ENCODE measurements at places on chromosomes 13 and 19.

DNA sequence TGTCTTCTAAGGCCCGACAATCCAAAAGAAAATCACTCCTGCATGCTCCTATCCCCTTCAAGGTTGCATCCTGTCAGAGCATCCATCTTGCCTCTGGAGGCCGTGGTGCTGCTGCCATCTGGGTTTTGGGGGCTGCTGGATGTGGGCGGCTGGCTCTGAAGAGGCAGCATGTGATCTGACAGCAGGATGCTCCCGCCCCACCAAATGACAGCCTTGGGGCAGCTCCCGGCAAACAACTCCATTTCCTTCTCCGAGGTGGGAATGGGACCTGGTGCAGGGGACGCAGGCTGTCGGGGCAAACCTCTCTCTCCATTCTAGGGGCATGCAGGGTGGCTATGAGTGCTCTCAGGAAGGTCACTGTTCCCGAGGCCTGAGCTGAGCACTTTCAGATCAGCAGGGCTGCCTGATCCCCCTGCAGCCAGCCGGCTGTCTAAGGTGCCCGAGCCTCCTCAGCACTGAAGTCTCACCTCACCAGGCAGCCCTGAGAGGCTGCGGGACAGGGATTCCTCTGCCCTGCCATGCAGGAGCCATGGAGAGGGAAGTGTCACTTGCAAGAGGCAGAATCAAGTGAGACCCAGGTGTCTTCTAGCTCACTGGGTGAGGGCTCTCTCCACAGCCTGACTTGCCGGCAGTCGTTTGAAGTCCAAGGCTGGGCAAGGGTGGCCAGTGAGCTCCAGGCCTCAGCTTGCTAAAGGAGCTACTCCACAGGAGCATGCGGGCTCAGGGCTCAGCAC is 28.8 kb downstream of the TSSK6 start:
- no peak for DNase-seq

DNA sequence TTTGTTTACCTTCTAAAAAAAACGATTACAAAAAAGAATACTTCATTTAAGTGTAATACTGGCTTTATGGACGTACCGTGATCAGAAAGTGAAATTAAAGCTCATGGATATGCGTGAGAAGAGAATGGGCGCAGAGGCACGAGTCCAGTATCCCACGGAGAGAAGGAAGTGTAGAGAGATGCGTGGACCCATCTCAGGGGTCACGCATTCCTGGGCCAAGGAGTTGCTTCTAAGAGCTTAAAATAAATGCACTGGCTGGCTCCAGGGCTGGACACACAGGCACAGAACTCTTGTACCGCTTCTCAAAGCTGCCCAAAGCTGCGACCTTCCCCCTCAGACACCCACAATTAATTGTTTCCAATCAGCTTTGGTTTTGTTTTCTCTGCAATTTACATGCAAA is 8.7 kb upstream of the SPC24 start:
- no peak for DNase-seq

- no peak for DNase-seq
These were observed 35.2 kb upstream of the WDFY2 start for GRCh38 chr13:51549050-51549449.

GRCh38 chr13:67416047-67416925 is 186.2 kb upstream of the PCDH9 start:
- DNase-seq, result no peak

DNA sequence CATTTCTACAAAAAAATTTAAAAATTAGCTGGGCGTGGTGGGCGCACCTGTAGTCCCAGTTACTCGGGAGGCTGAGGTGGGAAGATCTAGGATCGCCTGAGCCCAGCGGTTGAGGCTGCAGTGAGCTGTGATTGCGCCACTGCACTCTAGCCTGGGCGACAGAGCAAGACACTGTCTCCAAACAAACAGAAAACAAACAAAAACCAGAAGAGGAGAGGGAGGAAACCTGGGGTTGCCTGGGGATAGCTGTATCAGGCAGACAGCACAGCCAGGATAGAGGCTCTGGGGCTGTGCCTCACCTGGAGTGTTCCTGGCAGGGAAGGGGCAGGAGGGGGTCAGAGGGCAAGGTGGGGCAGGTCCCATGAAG is 2.6 kb upstream of the POLR2E start:
- DNase-seq, result no peak

- DNase-seq, result no peak
These were observed 698 bp downstream of the BLOC1S3 start for GRCh38 chr19:45179072-45179891.

- no peak for DNase-seq
These were observed 13.6 kb upstream of the FBXO17 start for GRCh38 chr19:38989066-38989605.

DNA sequence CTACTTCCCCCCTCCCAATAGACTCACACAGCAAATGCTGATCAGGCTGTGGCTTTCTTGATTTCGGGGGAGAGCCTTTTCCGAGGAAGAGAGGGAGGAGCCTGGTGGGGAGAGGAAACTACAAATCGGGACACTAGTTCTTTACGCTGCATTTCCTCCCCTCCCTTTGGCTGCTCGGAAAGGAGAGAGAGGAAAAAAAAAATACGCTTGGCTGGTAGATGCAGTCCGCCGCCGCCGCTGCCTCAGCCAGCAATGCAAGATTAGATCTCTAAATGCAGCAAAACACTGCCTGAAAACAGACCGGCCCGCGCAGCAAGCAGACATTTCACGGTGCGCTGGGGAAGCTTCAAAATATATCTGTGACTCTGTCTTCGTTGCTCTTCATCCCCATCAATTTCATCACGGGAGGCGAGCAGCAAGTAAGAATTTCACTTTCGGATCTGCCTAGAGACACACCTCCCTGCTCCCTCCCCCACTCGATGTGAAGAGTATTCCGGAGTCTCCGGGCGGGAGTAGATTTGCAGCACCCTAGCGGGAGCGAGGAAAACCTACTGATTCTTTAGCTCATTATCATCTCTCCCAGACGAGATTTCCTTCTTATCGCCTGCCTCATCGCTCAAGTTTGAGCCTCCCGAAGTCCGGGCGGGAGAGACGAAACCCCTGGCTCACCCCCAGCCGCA is at the start of gene PCDH17:
Gene PCDH17, plus strand, starts transcription at position 149 of the 680 bp plus-strand sequence. CDS start 803 bp downstream, outside the sequence.
- no peak for DNase-seq

Data from stimulated activated CD4-positive, alpha-beta T cell treated with anti-CD3 and anti-CD28 coated beads, TNF-alpha, amount 100 ng/mL, for 48 hours (primary cell).